ENCODE measurements at places on chromosomes 6 and 20. TPM values are rescaled to one million over a fixed set of nuclear protein-coding genes. Genes with fewer than 3 reads are reported as not detected.

Gene FOXS1
- 2.0 TPM for total RNA-seq

DNA sequence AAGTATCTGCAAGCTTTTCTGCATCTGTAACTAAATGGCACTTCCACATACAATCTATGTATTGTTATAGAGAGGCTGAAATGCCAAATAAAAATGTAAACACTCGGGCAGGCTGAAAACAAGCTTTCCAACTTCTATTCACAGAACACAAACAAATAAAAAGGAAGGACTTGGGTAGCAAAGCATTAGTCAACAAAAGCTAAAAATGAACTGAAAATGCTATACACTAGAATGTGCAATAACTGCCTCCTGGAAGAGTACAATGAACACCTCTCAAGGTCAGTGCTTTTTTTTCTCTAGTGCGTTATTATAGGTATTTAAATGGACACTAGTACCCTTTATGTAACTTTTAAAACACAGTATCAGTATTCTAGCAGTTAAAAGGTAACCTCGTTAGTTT lies 31.4 kb downstream of the STK38 start:
- DNase-seq: no peak

- peak; percentile 74 for DNase-seq
Observed at GRCh38 chr6:100203400-100203799, 209.4 kb upstream of the MCHR2 start.

DNA sequence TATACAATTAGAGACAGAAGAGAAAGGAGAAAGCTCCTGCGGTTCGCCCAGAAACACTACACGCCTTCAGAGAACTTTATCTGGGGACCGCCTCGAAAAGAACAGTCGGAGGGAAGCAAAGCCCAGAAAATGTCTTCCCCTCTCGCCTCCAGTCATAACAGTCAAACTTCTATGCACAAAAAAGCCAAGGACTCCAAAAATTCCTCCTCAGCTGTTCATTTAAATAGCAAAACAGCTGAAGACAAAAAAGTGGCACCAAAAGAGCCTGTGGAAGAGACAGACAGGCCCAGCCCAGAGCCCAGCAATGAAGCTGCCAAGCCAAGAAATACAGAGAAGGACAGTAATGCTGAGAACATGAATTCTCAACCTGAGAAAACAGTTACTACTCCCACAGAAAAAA lies 12.9 kb downstream of the OGFRL1 start:
- DNase-seq: no peak

DNA sequence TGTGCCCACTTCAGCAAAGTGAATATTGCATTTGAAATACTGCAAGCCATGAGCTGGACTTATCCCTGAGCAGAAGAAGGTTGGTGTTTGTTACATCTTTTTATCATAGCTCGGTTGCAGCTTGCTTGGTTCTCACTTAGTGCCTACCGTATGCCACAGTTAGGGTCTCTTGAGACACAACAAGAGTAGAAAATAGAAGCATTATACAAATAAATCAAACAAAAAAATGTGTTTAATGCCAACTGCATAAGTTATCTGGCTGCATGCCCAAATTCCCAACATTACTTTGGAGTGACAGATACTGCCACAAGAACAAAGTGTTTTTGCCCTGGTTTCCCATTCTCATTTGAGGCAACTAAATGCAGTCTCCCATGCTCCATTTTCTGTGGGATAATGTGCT lies 53.9 kb upstream of the LAMP5 start:
- DNase-seq: peak; percentile 37

Gene SLC22A1
- 2.8 TPM for total RNA-seq

DNA sequence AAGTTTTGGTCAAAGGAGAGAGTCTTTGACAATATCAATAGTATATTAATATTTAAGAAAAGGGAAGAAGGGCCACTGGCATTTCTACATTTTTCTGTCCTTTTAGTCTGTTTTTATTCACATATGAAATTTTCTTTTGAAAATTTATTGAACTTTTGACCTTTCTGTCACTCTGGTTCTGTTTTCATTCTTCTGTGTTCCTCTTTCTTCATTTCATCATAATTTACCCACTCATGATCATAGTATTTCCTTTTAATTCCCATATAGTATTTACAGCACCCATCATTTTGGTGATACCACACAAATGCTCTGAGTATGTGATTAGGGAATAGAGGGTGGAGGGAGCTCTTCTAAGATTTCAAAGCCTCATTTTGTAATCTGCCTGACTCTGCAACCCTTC lies 142.8 kb downstream of the GJA1 start:
- no peak for DNase-seq

DNA sequence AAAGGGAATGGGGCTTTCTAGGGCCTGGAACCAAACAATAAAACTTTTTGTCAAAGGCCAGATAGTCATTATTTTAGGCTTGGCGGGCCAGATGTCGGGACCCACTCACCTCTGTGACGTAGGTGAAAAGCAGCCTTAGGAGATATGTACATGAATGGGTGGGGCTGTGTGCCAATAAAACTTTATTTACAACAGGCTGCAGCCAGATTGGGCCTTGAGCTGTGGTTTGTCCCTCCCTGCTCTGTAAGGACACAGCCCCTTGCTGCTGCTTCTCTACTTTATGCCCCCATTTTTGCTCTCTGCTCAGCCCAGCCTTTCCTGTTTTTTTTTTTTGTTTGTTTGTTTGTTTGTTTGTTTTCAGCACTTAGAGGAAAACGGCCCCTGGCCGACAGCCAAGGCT lies 32.7 kb downstream of the CDH4 start:
- DNase-seq: no peak

Gene DUSP15
- 1.9 TPM for total RNA-seq
